ENCODE measurements at places on chromosomes 2 and 18.

- DNase-seq: no peak
Measured at GRCh38 chr2:108560895-108561530, 26.7 kb downstream of the LIMS1 start.

- no peak for DNase-seq
Measured at GRCh38 chr2:149400997-149401396, 70.6 kb downstream of the LYPD6 start.

DNA sequence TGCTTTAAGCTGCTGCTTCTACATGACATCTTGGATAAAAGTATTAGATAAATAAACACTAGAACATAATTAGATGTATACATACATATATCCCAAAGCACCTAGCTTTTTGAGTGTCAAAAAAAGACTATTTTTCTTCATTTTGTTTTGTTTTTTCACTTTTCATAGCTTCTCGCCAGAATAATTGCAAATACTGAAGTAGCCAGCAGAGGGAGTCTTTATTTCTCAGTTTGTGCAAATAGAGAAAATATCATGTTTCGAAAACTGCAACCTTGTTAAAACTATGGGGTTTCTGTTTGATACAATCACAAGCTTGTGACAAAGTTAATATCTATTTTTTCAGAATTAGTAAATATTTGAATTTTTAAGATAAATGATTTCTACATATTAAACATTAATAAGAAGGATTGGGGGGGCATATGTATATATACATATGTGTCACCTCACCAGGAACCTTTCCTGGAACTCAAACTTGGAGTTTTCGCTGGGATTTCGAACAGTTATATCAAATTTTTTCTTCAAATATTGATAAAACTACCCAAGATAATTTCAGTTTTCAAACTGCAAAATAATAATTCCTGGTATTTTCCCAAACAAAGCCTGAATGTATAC lies 61.0 kb downstream of the GRB14 start:
- no peak for DNase-seq

DNA sequence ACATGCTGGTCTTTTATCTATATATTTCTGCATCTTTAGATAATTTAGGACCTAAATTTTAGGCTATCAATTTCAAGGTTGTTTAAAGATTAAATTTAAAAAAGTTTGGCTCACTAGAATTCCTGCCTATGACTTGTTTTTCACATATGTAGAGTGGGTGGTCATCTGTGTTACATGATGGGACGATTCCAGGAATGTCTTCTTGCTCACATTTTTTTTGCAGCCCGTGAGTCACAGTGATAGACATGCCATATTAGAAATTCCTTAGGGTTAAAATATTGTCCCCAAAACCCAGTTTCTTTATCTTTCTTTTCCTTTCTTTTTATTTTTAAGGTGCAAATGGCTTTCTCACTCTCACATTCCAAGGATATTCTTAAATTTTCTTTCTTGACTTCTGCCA lies 652.0 kb downstream of the PLCL1 start:
- no peak for DNase-seq

GRCh38 chr18:78924301-78924700 lies 55.3 kb upstream of the SALL3 start:
- no peak for DNase-seq

DNA sequence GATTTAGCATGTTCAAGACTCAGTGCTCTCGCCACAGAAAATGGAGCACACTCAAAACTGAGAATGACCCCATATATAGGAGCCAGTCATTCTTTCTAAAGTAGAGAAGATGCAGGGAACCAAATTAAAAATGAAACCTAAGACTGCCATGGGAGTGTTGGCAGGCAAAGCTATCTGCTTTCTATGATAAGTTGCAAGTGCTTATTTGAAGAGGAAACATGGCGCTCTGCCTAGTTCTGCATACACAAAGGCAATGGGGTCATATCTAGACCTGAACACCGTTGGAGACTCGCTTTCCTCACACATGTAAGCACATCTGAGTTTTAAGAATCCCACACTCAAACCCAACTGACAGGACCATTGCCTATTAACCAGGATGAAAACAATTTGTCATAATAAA lies 292.5 kb downstream of the ALK start:
- no peak for DNase-seq

- no peak for DNase-seq
Measured at GRCh38 chr2:230676546-230676945, 36.1 kb upstream of the CAB39 start.

DNA sequence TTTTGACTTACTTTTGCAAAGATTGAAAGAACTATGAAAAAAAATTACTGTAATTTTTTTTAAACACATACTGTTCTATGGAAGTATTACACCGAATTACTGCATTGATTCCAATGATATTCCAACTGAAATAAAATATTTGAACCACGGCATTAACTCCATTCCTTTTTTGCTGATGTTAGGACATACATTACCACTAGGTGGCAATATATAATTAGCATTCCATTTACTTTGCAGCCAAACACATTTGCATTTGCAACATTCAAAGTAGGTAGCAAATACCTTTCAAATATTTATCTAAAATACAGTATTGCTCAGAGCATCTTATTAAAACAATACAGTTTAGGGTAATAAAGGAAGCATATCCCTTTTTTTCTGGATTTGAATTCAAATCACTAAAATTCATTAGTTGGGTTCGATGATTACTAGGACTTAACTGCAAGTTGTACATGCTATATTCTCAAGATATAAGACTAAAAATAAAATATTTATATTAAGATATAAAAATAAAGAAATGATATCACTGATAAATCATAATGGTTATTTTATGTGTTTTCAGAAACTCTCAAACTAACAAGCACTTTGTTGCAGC lies 31.3 kb downstream of the LANCL1 start:
- DNase-seq: no peak

GRCh38 chr2:183204397-183204796 lies 80.2 kb downstream of the NUP35 start:
- no peak for DNase-seq

GRCh38 chr18:9032519-9032918 lies 70.0 kb upstream of the NDUFV2 start:
- no peak for DNase-seq

DNA sequence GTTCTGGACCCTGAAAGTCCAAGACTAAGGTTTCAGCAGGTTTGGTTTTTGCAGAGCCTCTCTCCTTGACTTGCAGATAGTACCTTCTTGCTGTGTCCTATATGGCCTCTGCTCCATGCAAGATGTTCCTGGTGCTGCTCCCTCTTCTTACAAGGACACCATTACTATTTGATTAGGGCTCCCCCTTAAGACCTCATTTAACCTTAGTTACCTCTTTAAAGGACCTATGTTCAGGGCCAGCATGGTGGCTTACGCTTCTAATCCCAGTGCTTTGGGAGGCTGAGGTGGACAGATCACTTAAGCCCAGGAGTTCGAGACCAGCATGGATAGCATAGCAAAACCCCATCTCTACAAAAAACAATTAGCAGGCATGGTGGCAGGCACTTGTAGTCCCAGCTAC lies 179.0 kb downstream of the SLC39A10 start:
- DNase-seq: no peak

DNA sequence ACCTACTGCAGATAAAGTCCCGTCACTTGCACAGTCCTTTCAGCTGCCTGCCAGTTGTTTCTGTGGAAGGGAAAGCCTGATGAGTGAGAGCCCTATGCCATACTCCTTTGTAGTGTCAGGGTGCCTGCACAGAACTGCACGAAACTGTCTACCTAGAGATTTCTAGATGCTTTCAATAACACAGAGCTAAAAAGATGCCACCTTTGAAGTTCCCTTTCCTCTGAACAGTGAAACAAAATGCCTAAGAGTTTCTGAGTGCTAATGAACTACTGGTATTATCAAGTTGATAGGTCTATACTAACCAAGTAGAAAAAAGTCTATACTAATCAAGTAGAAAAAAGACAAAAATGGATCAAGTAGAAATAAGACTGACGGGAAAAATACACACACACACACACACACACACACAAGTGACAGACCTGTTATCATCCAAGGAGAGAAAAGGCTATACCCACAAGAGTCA lies 79.0 kb downstream of the TLK1 start:
- DNase-seq: no peak

DNA sequence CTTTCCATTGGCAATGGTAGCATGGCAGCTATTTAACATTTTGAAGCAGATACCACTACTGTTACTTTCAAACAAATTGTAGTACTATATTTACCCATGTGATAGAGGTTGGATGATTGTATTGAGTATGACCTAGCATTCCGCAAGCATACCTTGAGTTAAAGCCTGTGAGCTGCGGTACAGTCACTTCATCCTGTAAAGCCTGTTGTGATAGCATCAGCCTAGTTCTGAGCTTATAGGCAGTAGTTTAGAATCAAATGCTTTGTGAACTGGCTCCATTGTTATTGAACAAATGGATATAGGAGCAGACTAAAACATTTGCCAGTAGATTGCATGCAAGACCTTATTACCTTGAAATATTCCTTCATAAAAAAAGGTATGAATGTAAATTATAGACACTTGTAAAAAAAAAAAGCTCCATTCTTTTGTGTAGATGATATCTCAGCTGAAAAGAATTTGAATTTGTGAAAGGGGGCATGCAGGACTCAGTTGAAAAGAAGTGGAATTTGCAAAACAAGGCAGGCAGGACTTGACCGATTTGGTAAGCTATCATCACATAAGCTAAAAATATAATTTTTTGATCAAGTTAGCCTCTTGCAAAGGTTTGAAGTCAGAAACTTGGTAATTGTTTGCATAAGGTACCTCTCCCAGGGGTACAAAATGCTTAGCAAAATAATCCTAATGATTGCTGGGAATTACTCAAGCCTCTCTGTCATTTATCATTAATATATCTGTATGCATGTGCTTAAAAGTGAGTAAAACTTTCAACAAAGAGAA lies 138.5 kb upstream of the ITGA4 start:
- DNase-seq: no peak

GRCh38 chr2:149020432-149020851 lies 18.1 kb upstream of the LYPD6B start:
- peak; percentile 72 for DNase-seq

- DNase-seq: no peak
Measured at GRCh38 chr18:75531851-75532459, 104.5 kb upstream of the SMIM21 start.
